LoVo (cell line): ENCODE measurements at places on chromosomes 5 and 9.

DNA sequence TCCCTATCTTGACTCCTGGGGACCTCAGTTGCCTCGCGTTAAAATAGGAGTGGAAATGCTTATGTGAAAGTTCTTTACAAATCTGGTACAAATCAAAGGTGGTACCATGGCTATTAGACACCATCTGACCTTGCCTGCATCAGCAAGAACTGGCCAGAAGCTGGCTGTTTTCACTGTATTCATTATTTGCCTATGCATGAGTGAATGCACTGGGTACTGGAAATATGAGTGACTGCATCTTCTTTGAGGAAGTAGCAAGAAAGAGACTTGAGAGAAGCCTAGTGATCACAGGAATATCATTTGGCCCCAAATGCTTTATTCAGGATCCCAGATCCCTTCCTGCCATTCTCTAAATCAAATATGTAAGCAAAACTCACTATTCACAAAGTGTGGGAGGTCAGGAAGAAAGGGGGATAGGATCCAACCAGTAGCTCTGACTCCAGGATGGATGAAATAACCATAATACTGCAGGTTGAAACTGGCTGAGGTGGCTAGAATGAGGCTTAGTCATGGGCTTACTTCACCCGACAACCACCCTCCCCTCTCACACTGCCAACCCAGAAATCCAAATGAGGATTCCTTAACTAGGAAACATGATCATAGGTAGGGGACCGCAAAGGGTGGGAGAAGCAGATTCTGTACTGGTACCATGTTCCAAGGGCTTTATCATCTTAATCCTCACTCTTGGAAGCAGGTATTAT lies 56.7 kb downstream of the FAM114A2 start:
- no peak for DNase-seq

DNA sequence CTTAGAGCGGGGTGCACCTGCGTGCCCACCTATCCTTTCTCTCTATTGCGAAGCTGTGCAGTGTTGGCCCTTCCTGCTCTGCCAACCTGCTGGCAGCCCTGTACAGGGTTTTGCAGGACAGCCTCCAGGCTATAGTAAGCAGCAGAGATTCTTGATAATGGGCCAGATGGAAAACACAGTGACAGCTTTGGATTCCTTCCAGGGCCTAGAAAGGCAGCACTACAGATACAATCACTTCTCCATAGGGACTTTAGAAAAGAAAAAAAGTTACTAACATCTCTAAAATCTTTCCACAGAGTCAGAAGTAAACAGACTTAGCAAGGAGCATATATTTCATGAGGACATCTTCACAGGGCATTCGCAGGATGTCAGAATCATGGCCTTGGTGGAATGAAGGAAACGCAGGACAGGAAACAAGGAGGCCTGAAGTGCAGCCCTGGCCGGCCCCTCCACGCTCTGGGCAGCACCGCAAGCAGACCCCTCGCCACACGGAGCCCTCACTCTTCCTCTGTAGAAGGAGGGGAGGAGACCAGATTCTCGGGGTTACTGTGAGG lies 172.1 kb upstream of the GAS1 start:
- DNase-seq, result no peak

DNA sequence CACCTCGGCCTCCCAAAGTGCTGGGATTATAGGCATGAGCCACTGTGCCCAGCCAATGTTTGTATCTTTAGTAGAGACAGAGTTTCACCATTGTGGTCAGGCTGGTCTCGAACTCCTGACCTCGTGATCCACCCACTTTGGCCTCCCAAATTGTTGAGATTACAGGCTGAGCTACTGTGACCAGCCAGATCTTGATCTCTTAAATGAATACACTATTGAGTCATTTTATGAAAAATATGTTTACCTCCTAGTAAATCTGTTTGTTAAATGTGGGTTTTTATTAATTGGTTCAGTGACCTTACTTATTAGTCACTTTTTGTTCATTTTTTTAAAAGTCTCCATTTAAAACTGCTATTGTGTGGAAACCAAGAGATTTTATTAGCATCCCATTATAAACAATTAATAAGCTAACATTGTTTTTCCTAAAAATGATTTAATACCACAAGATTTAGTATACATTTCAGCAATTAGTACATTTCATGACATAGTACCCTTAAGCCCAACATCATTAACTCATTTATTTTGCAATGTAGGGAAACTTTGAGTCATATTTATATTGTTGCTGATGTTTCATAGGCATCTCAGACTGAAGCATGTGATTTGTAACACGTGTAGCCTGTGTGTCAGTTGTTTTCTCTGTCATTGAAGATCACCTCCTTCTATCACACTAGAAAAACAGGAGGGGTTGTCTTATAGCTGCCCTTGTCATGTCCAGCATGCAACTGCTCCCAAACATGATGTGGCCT lies 261.2 kb downstream of the TAF11L14 start:
- no peak for DNase-seq

DNA sequence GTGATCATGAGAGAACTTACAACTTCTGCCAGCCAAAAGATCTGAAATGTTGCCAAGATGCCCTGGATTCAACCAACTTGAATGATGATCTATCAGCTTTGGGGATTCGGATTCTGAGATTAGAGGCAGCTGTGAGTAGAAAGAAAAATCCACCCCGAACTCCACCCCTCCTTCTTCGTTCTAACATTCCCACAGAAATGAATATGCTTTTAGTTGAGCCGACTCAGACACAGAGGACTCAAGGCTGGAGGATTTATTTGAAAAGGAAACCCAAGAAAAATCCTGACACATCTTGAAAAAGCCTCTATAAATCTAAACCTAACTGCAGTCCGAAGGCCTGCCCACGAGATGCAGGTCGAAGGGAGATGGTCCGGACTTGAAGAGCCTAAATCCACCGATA lies 275.0 kb downstream of the GAS1 start:
- DNase-seq, result no peak

DNA sequence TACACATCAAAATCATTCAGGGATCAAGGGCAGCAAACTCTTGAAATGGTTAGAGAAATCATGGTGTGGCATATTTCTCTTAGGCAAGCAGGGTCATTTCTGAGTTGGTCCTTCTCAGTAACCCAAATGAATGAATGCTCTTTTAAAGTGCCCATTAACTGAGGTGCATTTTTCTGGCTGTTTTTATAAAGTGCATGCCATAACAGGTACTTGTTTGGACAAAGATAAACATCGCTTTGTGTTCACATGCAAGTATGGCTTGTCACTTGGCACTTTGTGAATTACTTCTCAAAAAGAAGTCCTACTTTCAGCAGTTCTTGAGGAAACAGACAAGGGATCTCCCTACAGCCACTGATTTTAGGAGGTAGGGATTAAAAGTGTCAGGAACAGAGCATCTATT lies 64.8 kb upstream of the IFNE start:
- no peak for DNase-seq

GRCh38 chr5:3671337-3671736 lies 75.7 kb downstream of the IRX1 start:
- no peak for DNase-seq

GRCh38 chr5:31244921-31245320 lies 51.4 kb downstream of the CDH6 start:
- no peak for DNase-seq

DNA sequence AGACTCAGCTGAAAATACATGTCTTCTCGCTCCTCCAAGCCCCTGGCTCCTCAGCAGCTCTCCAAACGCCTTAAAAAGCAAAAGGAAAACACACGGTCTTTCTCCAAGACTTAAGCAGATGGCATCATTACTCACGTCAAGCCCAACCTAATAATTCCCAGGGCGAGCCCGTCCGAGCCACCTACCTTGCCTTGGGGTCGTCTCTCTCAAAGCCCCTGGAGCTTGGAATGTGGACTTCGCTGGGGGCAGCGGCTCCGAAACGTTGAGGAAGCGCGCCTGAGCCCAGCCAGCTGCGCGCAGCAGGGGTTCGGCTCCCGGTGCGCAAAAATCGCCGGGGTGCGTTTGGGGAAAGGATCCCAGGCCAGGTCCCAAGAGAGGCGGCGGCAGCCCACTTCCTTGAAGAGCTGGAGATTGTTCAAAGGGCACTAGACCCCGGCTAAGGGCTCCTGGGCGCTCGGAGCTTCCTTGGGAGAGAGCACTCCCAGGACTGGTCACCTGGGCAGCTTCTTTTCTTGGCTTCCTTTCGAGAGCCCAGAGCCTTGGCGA lies 395 bp downstream of the DRD1 start:
- no peak for DNase-seq

DNA sequence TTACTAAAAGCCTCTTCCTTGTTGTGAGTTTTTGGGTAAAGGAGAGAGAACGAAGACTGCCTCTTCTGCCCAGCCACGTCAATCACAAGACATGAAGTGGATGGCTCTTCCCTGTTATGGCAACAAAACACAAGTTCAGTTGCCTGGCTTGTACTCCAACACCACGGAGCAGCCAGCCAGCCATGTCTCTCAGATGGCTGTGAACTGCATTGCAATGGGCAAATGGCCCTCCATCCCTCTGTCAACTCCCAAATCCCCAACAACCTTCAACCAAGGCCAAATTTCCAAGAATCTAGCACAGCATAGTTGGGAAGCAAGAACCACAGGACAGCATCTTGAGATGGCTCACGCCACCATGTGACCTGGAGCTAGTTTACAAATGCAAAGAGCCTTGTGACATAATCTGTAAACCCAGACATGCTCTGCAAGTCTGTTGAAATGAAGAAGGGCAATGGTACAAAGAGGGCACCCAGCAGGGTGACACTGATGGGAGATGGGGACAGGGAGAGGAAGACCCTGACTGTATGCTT lies 53.9 kb downstream of the ZNF366 start:
- DNase-seq, result no peak

GRCh38 chr9:14452539-14452938 lies 138.6 kb upstream of the NFIB start:
- DNase-seq, result no peak

GRCh38 chr5:98787131-98787719 lies 13.8 kb downstream of the RGMB start:
- DNase-seq, result no peak

- no peak for DNase-seq
Observed at GRCh38 chr9:87160148-87161102, 213.1 kb upstream of the GAS1 start.
